ENCODE measurements at places on chromosomes 6 and 20.

DNA sequence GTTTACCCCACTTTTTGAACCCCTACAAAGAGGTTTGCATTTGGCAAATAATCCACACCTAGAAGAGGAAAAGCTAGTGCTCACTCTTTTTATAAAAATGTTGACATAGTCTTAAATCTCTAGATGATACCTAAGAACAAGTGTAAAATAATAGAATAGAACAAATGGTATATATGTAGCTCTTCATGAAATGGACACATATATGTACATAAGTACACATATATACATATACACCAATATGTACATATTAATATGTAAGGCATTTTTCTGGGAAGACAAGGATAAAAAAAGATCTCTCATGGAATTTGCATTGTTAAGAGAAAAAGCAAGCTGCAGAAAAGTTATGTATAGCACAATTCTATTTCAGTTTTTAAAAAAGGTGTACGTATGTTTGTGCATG, 27.6 kb upstream of the RIPOR2 start:
- no peak for DNase-seq

DNA sequence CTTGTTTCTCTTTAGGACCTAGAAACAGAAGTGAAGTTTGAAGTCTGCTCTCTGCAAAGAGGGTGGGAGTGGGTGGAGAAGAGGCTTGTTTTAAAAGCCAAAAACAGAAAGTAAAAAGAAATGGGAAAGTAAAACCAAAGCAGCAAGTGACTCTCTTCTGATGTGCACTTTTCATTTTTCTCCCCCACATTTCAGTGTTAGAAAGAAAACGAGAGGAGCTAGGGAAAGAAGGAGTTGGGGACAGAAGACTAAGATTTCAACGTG, 1.3 kb downstream of the C6orf141 start:
- no peak for DNase-seq

- DNase-seq: no peak
These were observed 56.9 kb downstream of the PDE10A start for GRCh38 chr6:165605901-165606739.

DNA sequence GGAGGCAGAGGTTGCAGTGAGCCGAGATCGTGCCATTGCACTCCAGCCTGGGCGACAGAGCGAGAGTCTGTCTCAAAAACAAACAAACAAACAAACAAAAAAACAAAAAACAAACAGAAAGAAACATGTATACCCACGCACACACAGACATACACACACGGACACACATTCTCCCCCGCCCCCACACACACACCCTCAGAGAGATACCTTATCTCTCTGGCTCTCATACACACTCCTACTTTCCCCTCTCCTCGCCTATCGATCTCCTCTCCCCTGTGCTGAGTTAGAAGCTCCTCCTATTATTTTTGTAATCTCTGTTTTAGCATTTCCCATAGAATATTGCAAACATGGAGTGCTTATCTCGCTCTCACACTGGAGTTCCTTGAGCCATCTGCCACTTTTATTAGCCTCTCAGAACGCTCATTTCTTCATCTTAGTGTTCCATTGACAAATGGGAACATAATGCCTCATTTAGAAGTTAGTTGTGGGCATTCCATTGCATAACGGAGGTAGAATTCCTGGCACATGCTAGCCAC, 144.2 kb upstream of the CITED2 start:
- DNase-seq: no peak

- no peak for DNase-seq
These were observed 87.7 kb upstream of the BEND3 start for GRCh38 chr6:107202876-107203468.

DNA sequence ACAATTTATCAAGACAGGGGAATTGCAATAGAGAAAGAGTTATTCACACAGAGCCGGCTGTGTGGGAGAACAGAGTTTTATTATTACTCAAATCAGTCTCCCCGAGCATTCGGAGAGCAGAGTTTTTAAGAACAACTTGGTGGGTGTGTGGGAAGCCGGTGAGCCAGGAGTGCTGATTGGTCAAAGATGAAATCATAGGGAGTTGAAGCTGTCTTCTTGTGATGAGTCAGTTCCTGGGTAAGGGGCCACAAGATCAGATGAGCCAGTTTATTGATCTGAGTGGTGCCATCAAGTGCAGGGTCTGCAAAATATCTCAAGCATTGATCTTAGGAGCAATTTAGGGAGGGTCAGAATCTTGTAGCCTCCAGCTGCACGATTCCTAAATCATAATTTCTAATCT, 50.0 kb upstream of the ECI2 start:
- DNase-seq: no peak

DNA sequence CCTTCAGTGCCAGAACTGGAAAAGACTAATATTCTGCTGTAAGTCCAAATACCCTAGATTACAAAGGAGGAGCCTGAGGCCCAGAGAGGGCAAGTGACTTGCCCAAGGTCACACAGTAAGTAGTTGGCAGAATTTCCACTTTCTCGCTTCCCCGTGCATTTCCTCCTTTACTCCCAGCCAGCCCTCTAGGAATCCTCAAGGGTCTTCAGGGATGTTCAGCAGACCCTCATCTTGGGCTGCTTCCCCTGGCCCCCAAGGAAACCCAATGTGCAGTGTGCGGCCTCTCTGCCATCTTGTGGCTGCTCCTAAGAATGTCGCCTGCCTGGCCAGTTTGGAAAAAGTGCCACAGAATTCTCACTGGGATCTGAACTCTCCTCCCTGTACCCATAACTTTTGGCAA, 217.7 kb upstream of the LRFN2 start:
- no peak for DNase-seq

DNA sequence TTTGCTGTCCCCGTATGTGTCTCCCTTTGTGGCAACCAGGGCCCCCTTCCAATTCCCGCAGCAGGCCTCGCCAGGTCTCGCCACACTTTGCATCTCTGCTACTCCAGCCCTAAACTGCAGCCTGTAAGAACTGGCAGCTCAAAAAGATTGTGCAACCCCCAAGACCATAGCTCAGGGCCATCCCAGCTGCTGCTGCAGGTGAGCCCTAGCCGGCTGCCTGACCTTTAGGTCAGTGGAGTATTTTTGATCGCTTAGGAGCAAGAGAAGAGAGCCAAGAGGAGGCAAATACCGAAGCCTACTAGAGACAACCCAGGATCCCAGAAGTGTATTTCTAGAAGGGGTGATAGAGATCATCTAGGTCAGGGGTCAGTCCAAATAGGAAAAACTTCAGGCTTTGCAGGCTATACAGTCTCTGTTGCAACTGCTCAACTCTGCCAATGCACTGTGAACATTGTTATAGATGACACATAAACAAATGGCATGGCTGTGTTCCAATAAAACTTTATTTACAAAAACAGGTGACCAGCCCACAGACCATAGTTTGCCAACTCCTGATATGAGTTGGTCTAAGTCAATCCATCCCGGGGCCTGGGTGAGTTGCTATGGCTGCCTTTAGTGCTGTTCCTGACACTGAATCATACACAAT, 138.4 kb downstream of the EYA2 start:
- DNase-seq: no peak

DNA sequence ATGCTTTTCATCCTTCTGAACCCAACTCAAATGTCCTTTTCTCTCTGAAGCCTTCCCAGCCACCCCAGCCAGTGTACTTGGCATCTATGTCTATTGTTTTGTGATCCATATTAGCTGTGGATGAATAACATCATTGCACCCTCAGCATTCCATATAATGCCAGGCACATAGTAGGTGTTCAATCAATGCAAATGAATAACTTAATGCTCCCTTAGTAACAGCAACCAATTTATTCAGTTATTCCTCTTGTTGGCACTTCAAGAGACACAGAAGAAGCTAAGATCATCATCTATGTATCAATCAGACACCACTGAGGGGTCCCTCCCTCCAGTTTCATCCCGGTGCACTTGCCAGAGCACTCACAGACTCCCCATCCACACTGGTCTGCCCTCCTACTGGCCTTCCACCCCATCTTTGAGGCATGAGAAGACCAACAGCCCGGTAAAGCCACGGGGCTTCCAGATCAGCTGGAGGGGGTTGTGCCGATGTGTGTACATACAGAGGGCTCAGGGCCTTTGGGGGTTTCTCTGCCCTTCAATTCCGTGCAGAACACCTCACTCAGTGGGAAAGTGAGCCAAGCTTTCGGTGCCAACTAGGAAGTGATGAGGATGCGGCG, 2.4 kb upstream of the TAF8 start:
- no peak for DNase-seq

GRCh38 chr20:4406627-4407026, 315.1 kb upstream of the PRND start:
- DNase-seq: no peak

GRCh38 chr6:42099340-42100028, 42.9 kb downstream of the C6orf132 start:
- DNase-seq: no peak

GRCh38 chr6:83702077-83702476, 6.8 kb downstream of the SNAP91 start:
- no peak for DNase-seq

DNA sequence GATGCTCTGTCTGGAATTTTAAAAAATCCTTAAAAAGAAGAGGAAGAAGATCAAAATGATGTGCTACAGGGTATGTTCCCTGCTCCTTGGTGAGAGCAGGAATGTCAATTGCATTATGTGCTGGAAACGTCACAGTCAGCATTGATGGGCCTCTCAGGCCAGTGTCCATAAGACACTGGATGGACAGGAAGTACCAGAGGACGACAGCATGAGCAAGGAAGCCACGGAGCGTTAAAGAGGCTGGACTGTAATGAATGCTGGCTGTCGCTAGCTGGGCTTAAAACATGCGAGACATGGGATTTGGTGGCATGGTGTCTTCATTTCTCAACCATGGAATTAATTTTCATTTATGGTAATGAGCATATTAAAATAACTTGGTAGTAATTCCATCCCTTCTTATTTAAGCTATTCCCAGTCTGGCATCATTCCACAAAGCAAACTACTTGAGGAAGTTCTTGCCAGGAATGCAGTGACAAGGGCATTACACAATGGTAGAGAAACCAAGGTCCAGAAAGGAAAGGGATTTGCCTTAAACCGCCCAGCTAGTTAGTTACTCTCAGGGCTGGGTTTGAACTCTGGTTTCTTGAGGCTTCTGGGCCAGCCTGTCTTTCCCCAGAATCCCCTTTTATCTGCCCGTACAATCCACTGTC, 166.6 kb upstream of the SOX4 start:
- DNase-seq: no peak
